ENCODE measurements at places on chromosomes 11 and 22. TPM values are rescaled to one million over a fixed set of nuclear protein-coding genes. Genes with fewer than 3 reads are reported as not detected.
A peak's percentile ranks its signal among the peaks of the same experiment; 100 is the strongest.

DNA sequence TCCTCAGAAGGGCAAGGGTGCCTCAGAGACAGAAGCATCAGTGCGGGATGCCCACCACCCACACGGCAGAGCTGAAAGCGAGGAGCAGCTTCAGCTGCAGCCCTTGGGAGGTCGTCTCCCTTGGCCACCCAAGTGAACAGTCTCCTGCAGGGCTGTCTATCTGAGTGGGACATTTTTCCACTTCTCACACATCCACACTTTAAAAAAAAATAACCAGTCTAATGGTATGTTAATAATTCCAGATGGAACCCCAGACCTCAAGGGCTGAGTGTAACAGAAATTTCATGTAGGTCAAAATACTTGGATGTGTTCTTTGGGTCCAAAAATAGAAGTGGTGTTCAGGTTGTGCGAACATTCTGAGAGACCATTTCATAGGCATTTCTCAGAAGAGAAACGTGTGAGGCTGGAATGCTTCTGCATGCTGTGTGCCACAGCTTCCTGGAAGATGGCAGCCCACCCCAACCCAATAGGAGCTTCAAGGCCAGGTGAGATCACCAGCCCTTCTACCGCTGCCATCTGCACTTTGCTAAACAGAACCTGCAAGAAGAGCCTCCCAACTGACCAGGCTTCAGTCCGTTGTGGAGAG is 623.2 kb downstream of the OPCML start:
- no peak for DNase-seq

GRCh38 chr11:73170140-73170539 is 28.0 kb upstream of the FCHSD2 start:
- DNase-seq: no peak

DNA sequence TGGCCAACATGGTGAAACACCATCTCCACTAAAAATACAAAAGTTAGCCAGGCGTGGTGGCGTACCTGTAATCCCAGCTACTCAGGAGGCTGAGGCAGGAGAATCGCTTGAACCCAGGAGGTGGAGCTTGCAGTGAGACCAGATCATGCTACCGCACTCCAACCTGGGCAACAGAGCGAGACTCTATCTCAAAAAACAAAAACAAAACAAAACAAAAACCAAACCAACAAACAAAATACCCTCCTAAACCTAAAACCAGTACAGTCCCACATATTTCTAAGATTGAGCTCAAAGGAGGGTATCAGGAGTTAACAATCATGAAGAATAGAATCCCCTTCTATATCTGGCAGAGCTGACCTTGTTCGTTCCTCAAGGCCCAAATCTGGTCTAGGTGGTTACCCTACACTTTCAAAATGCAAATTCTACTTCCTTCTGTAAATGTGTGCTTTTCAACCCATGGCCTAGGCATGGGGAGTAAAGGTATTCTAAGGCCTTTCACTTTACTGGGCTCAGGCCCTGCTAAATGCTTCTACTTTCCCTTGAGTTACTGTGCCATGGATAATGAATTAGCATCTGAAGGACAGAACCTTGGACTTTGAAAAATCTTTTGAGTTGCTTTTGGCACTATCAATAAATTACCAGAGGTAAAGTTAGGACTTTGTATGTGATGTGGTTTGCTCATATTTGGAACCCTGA is 10.4 kb upstream of the PPP2R1B start:
- DNase-seq: no peak

DNA sequence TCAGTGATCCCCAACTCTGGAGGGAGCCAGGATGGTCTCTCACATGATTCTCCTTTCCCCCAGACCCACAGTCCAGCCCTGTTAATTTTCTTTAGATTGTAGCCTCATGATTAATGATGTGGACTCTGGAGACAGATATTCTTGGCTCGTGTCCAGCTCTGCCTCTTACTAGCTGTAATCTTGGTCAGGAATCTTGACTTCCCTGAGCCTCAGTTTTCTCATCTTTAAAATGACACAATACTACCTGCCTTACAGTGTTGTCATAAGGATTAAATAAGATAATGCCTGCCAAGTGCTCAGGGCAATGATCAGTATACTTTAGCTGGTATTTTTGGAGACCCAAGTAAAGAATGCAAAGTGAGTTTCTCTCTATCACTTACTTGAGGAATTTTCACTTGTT is 60.0 kb downstream of the SPECC1L start:
- DNase-seq: peak; percentile 39

DNA sequence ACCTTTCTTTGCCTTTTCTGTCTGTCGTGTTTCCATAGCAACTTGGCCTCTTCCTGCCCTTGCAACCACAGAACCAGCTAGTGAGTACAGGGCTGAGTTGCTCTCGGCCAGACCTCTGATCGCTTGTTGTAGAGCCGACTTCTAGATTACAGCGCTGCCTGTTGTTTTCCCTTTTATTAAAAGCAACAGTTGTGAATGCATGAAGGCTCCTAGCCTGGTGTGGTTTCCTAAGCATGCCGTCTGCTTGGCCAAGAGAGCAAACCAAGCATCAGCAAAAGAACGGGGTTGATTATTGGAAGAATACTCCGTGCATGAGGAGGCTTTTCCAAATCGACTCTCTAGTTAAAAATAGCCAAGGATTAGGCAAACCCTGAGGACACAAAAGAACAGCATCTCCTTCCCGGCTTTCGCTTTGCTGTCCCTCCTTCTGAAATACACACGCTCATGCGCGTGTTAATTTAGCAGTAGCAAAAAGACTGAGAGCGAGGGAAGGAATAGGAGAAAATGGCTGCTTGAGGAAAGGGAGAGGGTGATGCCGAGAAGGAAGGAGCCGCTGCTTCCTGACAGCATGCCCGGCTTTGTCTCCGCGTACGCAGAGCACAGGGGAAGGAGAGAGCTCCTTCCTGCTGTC is 71.5 kb upstream of the TTC12 start:
- DNase-seq: no peak

SLC22A9 gene
- total RNA-seq: not detected

GRCh38 chr11:101180481-101180880 is 50.9 kb upstream of the PGR start:
- no peak for DNase-seq

GRCh38 chr22:30206944-30207343 is 39.6 kb downstream of the LIF start:
- DNase-seq: no peak

TRIM44 gene
- 22.6 TPM for total RNA-seq

DNA sequence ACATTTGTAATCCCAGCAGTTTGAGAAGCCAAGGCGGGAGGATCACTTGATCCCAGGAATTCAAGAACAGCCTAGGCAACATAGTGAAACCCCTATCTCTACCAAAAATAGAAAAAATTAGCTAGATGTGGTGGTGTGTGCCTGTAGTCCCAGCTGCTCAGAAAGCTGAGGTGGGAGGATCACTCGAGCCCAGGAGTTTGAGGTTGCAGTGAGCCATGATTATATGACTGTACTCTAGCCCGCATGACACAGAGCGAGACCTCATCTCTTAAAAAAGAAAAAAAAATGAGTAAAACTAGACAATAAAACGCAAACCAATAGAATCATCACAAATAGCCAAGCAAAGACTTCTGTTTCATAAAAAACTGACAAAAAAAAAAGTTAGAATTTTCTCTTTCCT is 21.8 kb downstream of the NUCB2 start:
- no peak for DNase-seq

GRCh38 chr11:110866081-110866480 is 153.8 kb upstream of the ARHGAP20 start:
- no peak for DNase-seq

DNA sequence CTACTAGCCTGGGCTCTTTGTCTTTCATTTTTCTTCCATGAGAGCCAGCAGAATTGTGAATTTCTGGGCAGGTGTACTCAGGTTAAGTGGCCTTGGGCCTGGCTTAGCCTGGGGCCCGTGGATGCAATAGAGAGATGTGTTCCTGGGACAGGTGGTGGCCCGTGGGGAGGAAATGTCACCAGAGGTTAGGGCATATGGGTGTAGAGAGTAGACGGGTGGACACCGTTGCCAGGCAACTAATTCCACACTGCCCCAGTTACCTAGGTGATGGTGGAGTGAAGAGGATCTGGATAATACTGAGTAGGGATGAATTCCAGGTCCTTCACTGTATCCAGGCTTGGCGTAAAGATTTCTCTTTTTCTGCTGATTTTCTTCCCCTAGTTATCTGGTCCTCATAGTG is 175.0 kb downstream of the INSC start:
- DNase-seq: no peak

- DNase-seq: no peak
Measured at GRCh38 chr11:36509201-36509639, 852 bp downstream of the TRAF6 start.

DNA sequence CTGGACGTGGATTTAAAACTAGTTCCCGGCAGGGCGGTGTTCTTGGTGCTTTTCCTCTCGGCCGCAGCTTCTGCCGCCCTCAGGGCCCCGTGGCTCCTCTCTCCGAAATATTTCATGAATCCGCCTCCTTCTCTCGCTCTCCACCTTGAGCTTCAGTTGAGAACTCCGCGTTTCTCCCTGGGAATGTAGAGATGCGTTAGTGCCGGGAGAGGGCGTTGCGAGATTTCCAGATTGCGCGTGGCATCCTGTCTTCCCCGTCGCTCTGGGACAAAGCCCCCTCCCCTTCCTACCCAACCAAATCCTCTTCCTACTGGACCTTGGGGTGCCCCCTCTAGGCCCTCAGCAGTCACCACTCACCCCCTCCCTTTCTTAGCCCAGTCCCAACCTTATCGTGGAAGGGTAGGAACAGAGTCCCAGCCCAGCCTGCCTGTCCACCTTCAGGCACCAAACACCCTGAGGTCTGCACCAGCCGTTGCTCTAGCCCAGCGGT is 15.5 kb upstream of the RAC2 start:
- DNase-seq: no peak

GRCh38 chr22:17780741-17781318 is 6.6 kb upstream of the BID start:
- DNase-seq: no peak

GRCh38 chr11:76768088-76768908 is 14.9 kb upstream of the TSKU start:
- DNase-seq: peak; percentile 87

GRCh38 chr11:19209617-19210370 is 8.0 kb upstream of the CSRP3 start:
- no peak for DNase-seq

- no peak for DNase-seq
Measured at GRCh38 chr22:17627961-17628405, 566 bp downstream of the ATP6V1E1 start.

TMEM138 gene
- 10.4 TPM for total RNA-seq

GLB1L3 gene
- not detected for total RNA-seq

OR51B5 gene
- total RNA-seq: not detected

All from dermis microvascular lymphatic vessel endothelial cell (primary cell).